ENCODE measurements at places on chromosomes 6 and 20.

DNA sequence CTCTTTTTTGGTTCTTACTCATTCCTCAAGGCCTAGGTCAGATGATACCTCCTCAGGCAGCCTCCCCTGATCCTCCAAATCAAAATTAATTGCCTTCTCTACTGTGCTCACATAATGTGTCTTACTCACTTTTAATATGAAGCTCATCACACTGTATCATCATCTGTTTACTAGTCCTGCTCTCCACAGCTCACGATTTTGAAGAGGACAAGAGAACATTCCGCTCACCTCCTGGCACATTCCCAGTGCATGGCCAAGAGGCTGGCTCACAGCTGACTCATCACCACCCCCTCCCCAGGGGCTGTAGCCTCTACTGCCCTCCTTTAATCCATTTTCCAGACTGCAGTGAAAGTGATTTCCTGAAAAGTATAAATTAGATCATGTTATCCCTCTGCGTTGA lies 133.1 kb downstream of the ALDH8A1 start:
- DNase-seq = no peak

DNA sequence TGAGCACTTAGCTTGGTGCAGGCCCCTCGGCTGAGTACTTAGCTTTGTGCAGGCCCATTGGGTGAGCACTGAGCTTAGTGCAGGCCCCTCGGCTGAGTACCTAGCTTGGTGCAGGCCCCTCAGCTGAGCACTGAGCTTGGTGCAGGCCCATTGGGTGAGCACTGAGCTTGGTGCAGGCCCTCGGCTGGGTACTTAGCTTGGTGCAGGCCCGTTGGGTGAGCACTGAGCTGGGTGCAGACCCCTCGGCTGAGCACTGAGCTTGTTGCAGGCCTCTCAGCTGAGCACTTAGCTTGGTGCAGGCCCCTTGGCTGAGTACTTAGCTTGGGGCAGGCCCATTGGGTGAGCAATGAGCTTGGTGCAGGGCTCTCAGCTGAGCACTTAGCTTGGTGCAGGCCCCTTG lies 387.1 kb downstream of the THBS2 start:
- DNase-seq = no peak

DNA sequence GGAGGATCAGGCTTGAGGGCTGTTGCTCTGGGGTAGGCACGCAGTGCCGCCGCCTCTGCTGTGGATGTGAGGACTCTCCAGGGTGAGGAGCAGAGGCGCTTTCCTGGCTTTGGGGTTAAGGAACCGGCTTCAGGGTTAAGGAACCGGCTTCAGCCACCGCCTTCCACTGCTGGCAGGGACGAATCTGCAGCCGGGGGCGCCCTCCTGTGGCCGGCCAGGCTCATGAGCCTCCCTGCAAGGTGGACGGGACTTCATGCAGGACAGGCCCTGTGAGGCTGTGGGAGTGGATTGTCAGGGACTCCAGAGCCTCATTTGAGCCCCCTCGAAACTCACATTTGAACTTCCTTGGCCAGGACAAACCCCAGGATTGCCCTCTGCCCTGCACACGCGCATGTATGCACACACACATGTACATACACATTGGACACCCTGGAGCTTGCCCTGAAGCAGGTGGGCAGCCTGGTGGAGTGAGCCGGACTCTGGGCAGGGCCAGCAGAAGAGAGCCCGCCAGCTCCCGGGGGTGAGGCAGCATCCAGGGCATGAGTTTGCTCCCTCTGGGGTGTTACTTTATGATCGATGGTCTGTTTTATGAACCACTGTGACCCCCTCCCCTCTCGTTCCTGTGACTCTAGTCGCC lies 146.9 kb downstream of the PHACTR3 start:
- DNase-seq = peak; percentile 78

GRCh38 chr20:35248641-35249475 lies 22.4 kb downstream of the MMP24 start:
- DNase-seq = no peak

GRCh38 chr20:4894409-4894808 lies 106.9 kb downstream of the SLC23A2 start:
- DNase-seq = no peak

- no peak for DNase-seq
These were observed 132.7 kb upstream of the LRFN2 start for GRCh38 chr6:40719671-40720374.

DNA sequence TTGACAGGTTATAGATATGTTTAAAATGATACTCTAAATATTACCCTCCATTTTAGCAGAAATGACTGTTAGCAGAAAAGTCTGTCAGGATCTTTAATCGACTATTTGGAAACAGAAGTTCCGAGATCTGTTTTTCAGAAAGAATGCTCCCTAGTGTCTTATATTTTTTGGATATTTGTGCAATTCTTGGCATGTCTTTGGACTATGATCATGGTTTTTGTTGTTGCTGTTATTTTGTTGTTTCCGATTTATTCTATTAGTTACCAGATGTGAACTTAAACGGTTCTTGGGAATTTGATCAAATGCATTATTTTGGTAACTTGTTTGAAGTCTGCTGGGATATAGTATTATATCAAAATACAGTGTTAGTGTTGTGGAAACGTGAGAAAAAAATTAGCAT lies 106.4 kb upstream of the CEP162 start:
- DNase-seq = no peak

GRCh38 chr6:50141100-50141499 lies 91.4 kb upstream of the DEFB112 start:
- no peak for DNase-seq

- no peak for DNase-seq
These were observed 72.5 kb downstream of the DLGAP4 start for GRCh38 chr20:36378686-36379085.

- DNase-seq = no peak
These were observed 685.9 kb downstream of the KIF16B start for GRCh38 chr20:15887387-15887786.

DNA sequence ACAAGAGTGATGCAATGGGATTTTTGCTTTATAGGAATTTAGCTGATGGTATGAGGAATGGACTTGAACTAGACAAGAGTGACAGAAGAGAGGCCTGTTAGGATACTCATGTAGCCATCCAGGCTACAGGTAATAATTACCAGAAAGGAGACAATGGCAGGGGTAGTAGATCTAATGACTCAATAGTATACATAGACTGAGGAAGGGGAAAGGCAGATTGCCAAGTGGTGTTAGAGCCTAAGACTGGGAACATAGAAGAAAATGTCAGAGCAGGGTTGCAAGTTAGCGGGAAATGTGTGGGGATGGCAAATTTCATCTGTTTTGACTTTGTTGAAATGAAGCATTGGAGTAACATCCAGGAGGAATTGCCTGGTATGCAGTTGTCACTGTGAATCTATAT lies 295.6 kb downstream of the UTRN start:
- no peak for DNase-seq

GRCh38 chr6:116165596-116165995 lies 39.7 kb upstream of the COL10A1 start:
- no peak for DNase-seq

Data from K562 (cell line).